NCI-H446 (cell line): ENCODE measurements at places on chromosomes 12 and 14.
A peak's percentile ranks its signal among the peaks of the same experiment; 100 is the strongest.

DNA sequence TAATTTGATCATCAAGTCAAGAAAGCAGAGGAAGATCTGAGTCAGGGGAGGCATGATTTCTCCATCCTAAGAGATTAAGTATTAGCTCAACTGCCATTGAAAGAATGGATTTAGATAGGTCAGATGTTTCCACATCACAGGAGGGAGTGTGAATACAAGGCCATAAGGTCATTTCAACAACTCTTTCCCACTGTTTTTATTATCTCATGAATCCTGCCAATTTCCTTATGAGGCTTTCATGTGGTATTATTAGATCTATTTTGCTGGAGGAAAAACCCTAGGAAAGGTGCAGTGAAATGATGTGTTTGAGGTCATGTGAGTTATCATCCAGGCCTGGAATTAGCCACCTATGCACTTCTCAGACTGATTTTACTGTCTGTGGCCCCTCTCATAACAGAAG is 269.0 kb downstream of the NOVA1 start:
- no peak for DNase-seq

DNA sequence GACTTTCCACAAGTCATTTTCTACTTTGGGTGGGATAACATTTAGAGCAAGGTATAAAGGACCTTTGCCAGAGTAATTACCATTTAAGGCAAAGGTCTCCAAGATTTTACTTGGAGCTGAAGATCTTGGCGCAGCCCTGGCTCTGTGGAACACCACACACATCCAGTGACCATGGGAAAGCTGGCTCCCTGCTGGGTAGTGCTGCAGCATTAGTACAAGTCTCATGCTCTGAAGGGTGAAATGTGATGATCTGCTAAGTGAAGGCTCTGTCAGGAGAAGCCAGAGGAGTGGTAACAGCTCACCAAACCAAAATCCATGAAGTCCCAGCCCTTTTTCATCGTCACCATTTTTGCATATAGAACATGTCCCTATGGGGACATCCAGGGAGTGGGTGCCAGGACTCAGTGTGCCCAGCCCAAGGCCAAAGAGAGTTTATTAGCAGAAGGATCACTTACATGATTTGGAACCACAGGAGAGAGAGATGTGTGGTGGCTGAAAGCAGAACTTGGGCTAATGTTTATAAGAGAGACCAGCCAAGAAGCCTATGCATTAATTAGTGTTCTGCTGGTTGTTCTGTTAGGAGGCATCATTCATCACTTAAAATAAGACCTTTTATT is 110.7 kb downstream of the SLC38A6 start:
- DNase-seq, result no peak

- DNase-seq, result peak; percentile 36
Observed at GRCh38 chr12:44015333-44015941, 179.6 kb downstream of the TMEM117 start.

DNA sequence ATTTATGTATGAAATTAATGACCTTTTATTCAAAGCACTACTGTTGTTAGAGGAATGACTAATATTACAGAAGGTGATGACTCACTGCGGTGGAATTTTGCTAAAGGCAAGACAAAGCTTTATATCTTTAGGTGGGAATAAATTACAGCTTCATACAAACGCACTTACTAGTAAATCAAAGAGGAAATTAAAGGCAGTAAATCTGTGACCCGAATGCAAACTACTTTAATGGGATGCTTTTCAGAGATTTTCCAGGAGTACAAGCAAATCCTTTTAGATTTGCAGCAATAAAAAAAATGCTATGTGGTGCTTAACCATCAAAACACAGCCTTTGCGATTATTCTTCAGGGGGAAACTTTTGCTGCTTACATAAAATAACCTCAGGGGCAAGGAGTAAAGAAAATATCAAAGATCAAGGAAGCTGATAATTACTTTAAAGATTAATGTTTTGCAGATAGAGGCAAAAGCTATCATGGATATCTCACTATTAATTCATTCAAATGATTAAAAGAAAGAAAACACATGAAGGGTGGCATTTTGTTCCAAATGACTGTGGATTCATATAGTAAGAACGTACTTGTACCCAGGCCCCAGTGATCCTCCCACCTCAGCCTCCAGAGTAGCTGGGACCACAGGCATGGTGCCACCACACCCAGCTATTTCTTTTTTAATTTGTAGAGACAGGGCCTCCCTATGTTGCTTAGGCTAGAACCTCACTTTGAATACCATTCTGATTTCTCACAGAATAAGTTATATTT is 98.9 kb downstream of the DENND5B start:
- no peak for DNase-seq

- no peak for DNase-seq
Observed at GRCh38 chr14:104971447-104972240, 6.5 kb downstream of the AHNAK2 start.

- no peak for DNase-seq
Observed at GRCh38 chr14:71932229-71932981, at the start of gene RGS6. TSS of gene RGS6 (plus strand) at chr14:71932429.

- no peak for DNase-seq
Observed at GRCh38 chr12:65825507-65826352, 1.4 kb downstream of the HMGA2 start.

- DNase-seq, result no peak
Observed at GRCh38 chr12:9651265-9651729, 18.2 kb upstream of the CLEC2D start.

DNA sequence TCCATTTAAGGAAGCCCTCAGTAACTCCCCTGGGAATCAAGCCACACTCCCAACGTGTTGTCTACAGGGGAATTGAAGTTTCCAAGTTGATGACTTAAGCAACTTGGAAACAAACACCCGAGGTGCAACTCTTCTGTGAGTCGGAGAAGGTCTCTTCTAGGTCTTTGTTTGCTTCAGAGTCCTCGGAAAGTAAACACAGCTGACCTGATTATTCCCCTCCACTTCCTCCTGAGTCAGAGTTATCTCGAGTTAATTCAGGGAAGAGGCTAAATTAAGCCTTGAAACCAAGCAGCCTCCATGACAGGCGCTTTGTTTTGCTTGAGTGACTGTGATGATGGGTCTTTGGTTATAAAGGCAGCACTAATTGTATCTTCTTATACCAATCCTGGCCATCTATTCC is 41.8 kb downstream of the TUNAR start:
- no peak for DNase-seq

DNA sequence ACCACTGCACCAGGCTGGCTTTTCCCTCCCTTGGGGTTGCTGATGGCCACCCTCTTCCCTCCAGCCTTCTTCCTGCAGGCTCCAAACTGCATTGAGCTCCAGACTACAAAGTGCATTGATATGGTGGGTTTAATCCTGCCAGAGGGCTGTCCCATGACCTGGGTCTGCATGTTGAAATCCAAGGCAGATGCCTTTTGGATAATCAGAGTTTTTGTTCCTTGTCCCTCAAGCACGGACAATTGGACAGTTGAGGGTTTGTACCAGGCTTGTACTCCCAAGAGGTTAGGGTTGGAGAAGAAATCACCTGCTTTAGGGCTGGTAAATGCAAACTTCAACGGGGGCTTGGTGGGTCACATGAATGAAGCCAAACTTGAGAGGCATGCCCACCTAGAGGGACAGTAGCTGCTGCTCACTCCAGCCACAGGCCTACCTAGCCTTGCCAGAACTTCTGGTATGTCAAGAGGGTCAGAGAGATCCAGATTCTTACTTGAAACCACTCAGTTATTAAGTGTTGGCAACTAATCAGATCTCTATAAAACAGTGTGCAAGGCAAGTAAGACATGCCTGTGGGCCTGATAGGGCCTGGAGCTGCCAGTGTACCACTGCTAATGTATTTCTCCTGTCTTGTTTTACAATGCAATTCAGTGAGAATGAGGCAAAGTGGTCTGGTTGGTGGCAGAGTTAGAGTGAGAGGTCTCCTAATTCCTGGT is 21.7 kb upstream of the KRT83 start:
- no peak for DNase-seq

- DNase-seq, result no peak
Observed at GRCh38 chr12:119069147-119069642, 87.9 kb downstream of the SRRM4 start.

DNA sequence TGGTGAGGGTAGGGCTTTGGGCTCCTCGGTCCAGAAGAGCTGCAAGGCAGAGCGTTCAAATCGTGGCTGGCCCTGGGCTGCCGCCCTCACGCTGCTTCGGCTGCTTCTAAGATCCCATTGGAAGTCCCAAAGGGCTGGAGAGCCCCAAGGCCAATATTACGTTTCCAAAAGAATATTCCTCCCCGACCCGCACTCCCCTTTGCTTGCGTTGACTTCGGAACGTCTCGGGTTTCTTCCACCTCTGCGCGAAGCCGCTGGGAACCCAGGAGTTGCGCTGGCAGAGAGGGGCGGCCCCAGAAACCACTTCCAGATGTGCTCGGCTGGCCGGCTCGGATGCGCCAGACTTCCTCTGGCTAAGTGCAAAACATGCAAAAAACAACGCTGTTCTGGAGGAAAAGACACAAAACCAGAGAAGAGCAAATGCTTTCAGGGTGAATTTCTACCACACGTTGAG is at the start of gene GLT8D2:
Gene GLT8D2, minus strand, starts transcription at position 285 of the 454 bp plus-strand sequence. CDS start 30,539 bp downstream, outside the sequence.
- no peak for DNase-seq

DNA sequence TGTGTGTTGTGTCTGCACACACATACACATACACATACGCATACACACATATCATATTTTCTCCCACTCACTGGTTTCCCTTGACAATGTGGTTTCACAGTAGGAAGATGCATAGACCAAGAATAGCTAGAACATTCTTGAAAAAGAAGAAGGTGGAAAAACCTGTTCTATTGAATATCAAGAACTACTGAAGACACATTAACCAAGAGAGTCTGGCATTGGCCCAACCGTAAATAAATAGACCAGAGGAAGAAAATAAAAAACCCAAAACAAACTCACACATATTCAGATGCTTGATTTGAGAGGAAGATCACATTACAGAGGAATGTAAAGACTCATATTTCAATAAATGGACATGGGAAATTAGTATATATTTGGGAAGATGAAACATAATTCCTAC is 311.3 kb downstream of the FOXG1 start:
- DNase-seq, result no peak

GRCh38 chr14:99138999-99139865 is 132.8 kb downstream of the BCL11B start:
- no peak for DNase-seq

- DNase-seq, result no peak
Observed at GRCh38 chr14:104280085-104280901, 141.9 kb downstream of the KIF26A start.

GRCh38 chr12:40063414-40063813 is 42.5 kb downstream of the SLC2A13 start:
- DNase-seq, result peak; percentile 81

DNA sequence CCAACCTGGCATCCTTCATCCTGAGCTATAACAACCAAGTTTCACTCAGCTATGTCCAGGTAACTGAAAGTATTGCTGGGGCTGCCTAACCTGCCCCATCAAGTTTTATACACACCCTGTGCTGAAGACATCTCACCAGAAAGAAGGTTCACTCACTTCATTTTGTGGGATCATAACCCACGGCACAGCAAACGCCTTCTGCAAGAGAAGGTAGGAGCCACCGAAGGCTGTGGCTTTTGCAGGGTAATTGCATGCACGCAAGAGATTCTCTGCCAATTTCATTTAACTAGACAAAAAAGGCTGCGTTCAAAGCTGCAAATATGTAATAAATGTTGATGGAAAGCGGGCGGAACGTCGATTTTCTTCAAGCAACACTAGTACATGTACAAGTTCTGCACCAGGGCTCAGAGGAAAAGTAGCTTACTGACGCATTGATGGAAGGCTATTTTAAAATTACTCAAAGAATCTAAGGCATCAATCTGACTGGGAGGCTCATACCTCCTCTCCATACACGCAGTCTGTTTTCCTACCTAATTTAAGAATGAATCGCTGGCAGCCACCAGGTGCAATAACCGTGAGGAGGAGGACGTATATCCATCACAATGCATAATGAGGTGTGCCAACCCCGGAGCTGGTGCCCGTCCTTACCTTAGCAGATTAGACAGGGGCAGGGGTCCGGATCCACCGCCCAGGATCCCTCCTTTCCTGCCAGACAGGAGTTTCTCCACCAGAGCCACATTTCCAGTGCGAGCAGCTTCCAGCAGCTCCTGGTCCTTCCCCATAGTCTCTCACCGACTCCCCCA is 1.1 kb downstream of the ANKS1B start:
- DNase-seq, result no peak

GRCh38 chr12:74455429-74455828 is 82.2 kb upstream of the ATXN7L3B start:
- DNase-seq, result no peak

- DNase-seq, result no peak
Observed at GRCh38 chr12:12806784-12807516, 6.2 kb upstream of the DDX47 start.

- DNase-seq, result no peak
Observed at GRCh38 chr12:47391566-47391965, 311.8 kb upstream of the AMIGO2 start.

GRCh38 chr12:46024099-46024498 is 33.7 kb upstream of the SCAF11 start:
- DNase-seq, result no peak

GRCh38 chr12:128394137-128394536 is 127.2 kb downstream of the TMEM132C start:
- no peak for DNase-seq

- DNase-seq, result no peak
Observed at GRCh38 chr12:125142601-125143000, 77.4 kb downstream of the AACS start.

DNA sequence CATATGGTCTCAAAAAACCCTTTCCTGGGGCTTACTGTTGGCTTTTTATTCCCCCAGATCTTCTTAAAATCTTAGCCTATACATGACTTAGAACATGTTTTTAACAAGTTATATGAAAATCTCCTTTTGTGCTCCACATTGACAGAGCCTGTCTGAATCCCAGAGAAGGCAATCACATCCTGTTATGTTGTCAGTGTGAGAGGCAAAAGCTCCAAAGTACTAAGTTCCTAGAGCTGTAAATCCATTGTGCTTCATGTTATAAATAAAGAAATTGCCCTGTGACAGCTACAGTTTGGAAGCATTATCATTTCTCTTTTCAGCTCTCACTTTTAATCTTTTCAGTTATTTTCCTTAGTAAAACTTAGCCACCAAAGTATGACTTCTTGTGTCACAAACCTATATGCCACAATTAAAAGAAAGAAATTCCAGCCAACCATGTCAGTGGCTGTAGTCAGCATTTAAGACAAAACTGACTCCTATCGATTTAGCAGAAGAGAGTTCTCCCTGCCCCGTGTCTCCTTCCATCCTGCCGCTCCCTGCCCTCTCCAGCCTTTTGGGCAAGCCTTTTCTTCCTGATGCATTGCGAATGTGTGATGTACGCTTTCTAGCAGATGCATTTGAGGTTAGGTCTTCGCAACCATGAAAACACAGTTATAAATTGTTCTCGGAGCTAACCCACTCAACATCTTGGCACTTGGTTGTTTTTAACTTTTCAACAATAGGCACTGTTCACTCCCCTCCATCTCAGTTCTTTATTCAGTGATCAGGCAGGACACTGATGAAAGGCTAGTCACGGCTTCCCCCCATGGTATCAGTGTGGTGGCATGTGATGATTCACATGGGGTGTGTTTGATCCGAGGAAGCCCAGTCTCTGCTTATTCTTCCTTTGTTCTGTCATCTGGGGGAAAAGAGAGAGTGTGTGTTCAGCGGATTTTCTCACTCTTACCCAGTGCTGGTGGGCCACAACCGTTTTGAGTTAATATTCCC is 143.5 kb downstream of the SSPN start:
- DNase-seq, result no peak
